ENCODE measurements at places on chromosomes 1 and 21.

DNA sequence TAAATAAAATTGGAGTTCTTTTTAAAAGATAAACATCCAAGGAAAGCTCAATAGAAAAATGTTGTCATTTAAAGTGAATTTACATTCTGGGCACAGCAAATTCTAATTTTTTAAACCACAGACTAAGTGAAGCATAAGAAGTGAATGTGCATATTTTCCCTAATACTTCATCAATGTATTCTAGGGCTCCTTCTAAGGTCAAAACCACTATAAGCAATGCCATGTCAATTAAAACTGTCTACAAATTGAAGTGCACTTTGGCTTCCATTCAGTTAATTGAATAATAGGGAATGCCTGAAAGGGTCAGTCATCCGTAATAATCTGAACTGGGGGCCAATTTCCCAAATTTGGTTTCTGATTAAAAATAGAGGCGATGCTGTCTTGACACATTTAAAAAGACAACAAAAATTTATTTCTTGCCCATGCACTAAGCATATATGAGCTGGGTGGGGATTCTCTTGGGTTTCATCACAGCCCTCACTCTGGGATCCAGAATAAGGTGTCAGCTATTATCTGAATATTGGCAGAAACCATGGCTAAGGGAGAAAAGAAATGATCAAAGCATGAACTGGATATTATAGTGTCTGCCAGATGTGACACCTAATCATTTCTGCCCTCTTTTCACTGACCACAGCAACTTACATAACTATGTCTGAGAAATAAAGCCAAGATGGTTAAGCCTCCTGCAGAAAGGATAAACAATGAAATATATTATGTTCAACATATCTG, 660.6 kb upstream of the B3GALT2 start:
- DNase-seq = no peak

GRCh38 chr1:91201176-91201575, 179.3 kb upstream of the ZNF644 start:
- no peak for DNase-seq

DNA sequence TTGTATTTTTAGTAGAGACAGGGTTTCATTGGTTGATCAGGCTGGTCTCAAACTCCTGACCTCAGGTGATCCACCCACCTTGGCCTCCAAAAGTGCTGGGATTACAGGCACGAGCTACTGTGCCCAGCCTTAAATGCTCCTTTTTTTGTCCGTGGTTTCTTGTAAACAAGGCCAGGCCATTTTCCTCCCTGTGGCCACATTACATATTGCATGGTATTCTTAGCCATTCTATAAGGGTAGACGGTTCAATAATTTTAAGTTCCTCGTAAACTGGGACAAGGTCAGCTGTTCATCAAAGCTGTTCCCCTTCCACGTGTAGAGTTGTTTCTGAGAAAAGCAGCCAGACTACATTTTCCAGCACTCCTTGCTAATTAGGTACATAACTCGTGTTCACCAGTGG, 10.3 kb upstream of the LUZP1 start:
- DNase-seq = no peak

- DNase-seq = no peak
These were observed 126.2 kb upstream of the DAB1 start for GRCh38 chr1:57550092-57550491.

DNA sequence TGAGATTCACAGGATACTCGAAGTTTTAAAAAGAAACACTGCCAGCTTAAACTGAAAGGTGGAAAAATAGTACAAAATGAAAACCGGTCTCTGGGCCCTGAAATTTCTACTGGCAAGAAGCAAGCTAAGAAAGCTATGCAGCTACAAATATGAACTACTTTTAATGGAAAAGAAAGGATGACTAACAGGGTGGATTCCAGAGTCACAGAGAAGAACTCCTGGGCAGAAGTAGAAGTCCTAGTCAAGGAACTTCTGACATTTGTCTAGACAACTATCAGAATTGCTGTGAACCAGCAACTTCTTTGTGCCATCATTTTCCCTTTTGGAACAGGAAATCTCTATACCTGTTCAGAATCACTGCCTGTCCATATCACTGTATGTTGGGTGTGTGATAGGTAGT, 38.1 kb downstream of the CD160 start:
- DNase-seq = no peak

DNA sequence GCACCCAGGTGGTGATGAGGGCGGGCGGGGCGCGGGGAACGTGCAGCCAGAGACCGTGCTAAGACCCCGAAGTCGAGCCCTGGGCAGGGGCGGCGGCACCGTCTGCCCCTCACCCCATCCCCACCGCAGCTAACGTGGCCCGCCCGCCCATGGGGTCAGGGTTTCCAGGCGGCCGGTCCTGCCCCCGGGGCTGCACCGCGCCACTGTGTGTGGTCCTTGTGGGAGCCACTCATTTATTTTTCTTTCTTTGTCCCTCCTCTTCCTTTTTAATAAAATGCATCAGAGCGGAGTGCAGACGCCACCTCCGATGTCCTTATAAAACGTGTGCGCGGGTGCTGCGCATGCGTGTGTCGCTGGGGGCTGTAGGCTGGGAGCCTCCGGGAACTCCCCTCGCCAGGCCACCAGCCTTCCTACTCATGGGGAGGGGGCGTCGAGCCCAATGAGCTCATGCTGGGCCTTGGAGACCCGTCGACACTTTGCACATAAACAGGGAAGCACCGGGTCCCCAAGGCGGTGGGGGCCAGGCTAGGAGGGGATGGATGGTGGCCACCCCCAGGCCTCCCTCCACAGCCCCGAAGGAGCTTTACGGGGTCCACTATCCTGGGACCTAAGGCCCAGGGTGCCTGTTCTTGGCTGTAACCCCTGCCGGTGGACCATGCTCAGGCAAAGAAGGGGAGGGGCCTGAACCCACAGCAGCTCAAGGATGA, 59.9 kb downstream of the WNT9A start:
- no peak for DNase-seq

- no peak for DNase-seq
These were observed 42.2 kb downstream of the RAP1GAP start for GRCh38 chr1:21626921-21627339.

DNA sequence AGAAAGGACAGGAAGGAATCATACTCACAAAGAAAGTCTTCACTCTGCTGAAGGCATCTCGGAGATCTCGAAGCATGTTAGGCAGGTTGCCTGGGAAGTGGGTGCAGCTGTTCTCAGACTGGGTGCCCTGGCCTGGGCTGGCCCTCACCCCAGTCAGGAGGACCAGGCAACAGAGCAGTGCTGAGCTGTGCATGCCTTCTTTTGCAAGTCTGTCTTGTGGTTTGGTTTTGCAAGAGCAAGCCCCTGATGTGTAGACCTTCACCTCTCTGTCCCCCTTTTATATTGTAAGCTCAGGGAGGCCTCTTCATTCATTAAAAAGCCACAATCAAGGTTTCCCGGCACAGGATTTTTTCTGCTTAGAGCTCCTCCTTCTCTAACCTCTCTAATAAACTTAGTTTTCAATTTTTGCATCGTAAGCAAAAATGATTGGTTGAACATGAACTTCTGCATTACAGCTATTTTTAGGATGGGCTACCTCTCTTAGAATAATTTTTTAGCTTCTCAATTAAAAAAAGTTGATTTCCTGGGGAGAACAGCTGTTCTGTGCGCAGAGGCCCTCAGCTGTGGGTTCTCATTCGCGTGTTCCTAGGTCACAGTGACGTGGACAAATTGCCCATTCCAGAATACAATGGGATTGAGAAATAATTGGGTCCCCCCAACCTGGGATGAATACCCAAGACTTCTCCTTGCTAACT, at the start of gene IL10:
TSS of gene IL10 (minus strand) at position 252 of the 695 bp plus-strand sequence. CDS start at position 193, 59 bp downstream.
- DNase-seq = no peak

DNA sequence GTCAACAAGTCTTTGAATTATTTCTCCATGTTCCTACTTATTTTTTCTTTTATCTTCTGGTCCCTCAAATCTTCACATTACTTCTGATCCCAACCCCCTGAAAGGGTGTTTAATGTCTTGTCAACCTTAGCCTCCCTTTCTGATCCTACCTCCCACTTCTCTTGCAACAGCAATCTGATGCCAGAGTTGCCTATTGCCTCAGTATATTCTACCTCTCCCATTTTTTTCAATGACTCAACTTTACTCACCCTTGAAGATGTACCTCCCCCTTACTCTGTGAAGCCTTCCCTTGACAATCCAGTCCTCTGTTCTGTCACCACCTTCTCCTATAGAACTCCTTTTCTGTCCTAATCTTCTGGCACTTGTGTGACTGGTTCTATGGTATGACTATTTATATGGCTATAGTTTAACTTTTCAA, 99.5 kb upstream of the CD55 start:
- no peak for DNase-seq

- no peak for DNase-seq
These were observed 9.8 kb downstream of the COL8A2 start for GRCh38 chr1:36115200-36115669.

DNA sequence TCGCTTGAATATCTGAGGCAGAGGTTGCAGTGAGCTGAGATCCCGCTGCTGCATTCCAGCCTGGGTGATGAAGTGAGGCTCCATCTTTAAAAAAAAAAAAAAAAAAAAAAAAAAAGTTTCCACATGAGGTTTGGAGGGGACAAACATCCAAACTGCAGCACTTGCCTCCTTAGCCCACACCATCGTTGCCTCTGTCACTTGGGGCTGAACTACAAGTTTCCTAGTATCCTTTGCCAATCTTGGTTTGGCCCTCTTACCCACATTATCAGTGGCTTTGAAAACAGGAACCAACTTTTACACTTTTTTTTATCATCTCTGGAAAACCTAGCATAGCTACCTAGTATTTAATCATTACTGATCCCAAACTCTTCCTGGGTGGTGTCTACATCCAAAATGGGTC, 59.2 kb downstream of the CLSTN1 start:
- DNase-seq = no peak

- no peak for DNase-seq
These were observed 89.3 kb downstream of the LACTBL1 start for GRCh38 chr1:22883406-22883805.

DNA sequence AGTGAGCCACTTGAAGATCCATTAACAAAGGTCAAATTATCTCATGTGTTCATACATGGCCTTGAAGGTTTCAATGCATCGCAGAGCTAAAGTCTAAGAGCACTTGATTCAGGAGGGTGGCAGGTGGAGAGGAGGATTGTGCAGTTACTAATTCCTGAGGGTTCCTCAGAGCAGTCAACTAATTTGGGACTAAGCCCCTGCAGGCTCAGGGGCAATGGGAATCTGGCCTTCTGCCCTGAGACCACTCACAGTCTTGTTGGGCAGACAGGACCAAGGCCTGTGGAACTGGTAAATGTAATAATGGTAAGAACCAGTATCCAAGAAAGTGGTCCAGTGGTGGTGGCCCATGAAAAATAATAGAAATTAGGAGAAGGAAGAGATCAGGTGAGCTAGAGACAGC, 127.4 kb upstream of the HMGB4 start:
- no peak for DNase-seq

GRCh38 chr1:182080040-182080439, 18.5 kb upstream of the ZNF648 start:
- DNase-seq = no peak

DNA sequence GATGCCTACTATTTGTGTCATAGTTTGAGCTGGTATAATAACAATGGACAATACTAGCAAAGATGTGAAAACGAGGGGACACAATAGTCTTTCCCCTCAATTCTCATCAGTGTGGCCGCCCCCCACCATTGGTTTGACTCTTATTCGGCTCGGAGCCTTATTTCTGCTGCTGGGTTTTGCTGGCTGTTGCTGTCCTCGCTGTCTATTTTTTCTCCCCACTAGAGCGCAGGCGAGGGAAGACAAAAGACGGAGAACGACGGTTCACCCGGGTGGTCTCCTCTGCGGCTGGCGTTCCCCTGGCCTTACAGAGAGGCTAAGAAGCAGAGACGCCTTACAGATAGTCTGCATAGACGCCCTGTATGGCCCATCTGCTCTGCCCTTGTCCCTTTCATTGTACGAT, 19.4 kb downstream of the CLIC6 start:
- DNase-seq = no peak

- no peak for DNase-seq
These were observed 89.3 kb downstream of the FASLG start for GRCh38 chr1:172748201-172748600.

DNA sequence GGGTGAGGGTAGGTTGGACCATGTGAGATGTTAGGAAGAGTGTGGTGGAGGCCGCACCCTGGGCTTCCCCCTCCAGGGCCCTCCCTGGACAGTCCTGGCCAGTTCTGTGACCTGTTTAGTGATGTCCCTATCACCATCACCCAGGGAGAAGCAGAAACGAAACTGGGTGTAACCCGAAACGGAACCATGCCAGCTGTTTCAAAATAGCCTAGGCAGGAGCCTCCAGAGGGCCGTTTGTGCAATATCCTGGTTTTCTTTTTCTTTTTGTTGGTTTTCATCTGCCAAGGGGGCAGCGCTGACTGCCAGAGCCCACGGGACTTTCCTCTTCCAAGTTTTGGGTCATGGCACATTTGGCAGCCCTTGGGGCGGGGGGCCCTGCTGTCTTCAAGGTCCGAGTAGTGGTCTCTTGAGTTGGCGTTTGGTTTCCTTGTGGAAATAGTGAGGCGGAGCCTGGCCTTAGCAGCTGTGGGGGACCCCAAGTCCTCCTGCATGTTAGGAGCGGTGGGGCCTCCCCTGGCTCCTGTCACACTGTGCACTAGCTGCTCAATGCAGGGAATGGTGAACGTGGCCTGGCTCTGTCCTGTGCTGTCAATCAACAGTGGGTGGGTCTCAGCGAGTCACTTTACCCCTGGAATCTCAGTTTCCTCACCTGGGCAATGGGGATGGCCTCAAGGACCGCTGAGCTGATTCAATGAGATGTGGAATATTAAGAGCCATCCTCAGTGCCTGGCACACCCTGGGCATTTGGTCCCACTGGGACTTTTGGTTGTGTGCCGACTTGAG, 90.7 kb downstream of the ARHGEF10L start:
- DNase-seq = no peak

DNA sequence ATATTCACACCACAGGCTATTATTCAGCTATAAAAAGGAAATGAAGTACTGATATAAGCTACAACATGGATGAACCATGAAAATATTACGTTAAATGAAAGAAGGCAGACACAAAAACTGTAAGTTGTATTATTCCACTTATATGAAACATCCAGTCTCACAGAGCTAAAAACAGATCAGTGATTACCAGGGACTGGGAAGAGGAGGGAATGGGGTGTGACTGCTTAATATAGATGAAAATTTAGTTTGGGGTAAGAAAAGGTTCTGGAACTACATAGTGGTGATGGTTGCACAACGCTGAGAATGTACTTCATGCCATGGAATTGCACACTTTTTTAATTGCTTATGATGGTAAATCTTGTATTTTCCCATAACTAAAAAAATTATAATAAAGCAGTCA, 19.5 kb downstream of the GPBP1L1 start:
- DNase-seq = no peak

All from activated CD8-positive, alpha-beta memory T cell treated with anti-CD3 and anti-CD28 coated beads for 48 hours (primary cell).